ENCODE measurements at places on chromosomes 12 and 14.

DNA sequence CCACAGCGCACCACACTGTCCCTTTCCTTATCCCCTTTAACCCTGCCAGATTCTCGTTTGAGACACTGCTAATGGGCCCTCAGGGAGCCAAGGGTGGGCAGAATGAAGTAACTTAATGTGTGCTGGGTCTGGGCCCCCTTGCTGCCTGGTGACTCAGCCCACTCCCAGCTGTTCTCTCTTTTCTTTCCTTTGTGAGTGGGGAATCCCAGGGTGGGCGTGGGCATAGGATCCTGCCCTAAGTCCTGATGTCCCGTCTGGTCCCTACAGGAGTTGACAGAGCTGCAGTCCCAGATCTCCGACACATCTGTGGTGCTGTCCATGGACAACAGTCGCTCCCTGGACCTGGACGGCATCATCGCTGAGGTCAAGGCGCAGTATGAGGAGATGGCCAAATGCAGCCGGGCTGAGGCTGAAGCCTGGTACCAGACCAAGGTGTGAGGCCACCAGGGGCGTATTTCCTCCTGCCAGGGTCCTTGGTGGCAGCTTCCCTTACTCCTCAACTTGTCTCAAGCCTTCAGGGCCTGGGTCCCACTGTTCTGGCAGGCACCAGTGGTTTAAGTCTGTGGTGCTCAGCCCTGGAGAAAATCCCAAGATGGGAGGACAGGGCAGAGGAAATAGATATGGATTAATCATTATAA lies 8.3 kb downstream of the KRT7 start:
- DNase-seq: no peak

DNA sequence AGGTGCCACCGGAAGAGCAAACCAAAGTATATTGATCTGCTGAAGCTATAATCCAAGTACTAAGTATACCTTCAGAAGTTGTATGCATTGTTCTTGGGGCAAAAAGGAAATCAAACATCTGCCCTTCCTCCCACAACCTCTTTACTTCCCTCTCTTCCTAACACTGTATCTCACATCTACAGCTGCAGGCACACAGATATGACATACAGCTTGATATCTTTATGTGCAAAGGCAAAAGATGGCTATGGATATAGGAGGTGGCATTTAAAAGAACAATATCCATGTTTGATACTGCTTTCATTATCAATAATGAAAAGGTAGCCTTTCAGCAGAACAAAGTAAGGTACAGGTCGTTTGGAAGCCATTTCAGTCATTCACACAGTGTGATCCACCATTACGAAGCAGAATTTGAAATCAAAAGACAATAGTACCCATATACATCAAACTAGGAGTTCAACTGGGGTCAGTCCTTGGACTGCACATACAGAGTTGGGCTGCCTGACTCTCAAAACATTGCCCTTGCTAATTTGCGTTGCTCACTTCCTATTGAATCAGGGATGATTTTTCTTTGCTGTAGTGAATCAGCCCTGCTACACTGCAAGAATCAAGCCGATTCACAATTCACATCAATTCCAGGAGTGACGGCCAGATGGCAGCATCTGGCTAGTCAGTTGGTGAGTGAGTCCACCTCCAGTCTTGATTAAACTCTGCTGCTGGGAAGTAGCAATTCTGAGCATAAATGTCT lies 8.9 kb downstream of the ANG start:
- peak; percentile 65 for DNase-seq

- no peak for DNase-seq
Observed at GRCh38 chr14:20384886-20385285, 28.4 kb downstream of the TEP1 start.

DNA sequence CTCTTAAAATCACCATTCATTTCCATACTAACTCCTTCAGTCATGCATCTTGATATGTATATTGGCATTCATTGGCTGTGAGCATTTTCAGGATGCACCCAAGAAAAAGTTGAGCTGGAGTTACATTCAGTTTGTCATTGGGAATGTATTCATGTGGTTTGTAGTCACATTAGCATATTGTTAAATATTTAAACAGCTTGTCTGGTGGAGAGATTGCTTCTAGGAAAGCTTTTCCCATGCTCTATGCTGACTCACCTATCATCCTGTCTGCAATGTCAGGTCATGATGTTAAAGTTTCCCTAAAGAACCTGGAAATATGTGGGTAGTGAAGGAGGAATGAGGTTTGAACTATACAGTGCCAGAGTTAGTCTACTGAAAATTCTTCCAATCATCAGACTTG lies 583.6 kb downstream of the GALC start:
- DNase-seq: no peak

DNA sequence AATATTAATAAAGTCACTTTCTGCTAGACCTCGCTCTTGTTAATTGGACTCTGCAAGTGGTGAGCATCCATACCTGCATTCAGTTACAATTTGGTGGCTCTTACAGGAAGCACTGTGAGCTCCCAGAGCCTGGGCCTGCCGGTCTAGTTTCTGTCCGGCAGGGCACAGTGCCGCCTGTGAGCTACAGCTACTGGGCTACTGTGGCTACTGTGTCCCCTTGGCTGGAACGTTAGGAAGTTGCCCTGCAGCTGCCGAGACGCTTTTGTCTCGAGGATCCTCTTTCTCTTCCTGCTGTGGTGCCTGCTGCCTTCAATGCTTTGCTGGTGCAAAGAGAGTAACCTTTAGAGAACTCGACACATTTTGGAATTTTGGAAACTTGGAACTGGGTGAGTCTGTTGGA lies 44.6 kb upstream of the PTGDR start:
- DNase-seq: no peak

DNA sequence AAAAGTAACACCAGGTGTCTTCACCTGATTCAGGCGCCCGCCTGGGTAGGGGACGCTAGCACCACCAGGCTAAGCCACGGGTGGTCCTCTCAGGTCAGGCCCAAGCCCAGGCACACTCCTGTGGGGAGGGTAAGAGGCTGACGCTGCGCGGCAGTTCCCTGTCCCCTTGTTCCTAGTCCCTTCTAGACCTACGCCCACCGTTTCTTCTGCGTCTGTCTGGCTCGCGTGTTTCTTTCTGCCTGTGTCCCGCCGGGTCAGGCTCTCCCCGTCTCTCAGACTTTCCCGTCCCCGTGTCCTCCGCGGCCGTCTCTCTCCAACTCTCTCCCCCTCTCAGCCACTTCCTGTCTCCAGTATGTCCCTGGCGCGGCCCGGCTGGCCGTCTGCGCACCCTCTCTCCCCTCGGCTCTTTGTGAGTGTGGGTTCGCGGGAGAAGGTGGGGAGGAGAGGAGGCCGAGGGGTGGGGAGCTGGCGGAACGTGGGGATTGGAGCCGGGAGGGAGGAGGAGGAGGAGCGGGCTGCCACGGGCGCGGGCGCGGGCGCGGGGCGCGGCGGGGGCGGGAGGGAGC lies 3.1 kb upstream of the TNS2 start:
- DNase-seq: no peak

DNA sequence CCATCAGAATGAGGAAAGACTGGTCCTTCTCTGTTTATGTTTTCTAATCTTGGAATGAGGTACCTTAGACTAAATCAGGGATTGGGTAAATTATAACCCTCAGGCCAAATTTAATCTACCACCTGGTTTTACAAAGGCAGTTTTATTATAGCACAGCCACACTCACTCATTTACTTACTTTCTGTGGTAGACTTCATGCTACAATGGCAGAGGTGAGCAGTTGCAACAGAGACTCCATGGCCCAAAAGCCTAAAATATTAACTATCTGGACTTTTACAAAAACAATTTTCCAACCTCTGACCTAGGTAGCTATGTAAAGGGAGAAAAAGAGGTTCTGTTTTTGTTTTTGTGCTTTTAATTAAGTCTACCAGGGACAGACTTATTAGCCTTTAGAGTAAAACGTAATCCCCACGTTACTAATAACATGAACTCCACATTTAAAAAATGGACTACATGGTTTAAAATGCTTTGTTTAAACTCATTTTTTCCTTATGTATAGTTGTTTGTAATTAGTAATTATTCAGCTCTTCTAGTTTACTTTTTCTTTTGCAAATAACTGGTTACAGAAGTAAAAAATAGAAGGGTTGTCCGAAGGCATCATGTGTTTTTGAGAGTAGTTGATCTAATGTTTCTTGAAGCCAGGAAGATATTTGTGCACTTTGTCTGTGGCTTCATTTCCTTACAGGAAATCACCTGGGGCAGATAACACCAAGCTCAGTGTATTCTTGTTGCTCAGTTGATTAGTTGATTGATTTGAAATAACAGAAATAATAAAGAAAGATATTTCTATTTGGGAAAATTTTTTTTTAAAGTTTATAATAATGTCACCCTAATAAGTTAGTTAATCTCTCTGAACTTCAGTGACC lies 57.6 kb upstream of the ATP2B1 start:
- no peak for DNase-seq

GRCh38 chr12:119556854-119557253 lies 36.7 kb upstream of the TMEM233 start:
- no peak for DNase-seq

GRCh38 chr14:62081951-62082350 lies 319.7 kb downstream of the SNAPC1 start:
- DNase-seq: no peak

DNA sequence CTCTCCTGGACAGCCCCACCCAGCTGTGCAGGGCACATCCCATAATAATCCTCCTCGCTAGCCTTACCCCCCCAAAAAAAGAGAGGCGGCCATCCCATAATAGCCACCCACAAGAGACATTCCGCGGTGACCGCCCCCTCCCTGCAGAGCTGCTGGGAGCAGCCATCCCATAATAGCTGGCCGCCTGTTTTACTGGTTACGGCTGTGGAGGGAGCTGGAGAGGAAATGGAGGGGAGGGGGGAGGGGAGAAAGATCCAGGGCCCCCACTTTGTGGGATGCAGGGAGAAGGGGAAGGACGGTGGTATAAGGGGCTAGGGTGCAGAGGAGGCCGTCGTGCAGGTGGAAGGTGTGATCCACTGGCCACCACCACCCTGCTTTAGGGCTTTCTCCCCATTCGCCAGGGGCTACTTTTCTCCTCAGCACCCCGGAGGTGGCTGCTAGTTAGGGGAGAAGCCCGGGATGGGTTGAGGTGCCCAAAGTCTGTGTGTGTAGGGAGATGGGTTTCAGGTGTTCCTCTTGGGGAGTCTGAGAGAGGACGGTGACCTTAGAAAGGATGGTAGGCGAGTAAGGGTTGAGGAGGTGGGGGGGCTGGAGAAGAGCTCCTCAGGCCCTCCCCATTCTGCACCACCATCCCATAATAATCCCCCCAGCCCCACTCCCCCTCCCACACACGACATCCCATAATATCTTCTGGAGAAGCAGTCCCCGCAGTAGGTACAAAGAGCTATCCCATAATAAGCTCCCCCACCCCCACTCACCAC lies 6.0 kb upstream of the CHD4 start:
- DNase-seq: peak; percentile 82

DNA sequence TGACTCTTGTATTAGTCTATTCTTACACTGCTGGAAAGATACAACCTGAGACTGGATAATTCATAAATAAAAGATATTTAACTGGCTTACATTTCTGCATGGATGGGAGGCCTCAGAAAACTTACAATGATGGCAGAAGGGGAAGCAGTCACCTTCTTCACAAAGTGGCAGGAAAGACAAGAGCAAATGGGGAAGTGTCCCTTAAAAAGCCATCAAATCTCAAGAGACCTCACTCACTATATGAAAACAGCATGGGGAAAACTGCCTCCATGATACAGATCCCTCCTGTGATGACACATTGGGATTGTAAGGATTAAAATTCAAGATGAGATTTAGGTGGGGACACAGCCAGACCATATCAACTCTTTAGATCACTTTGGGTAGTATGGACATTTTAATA lies 83.7 kb downstream of the TMTC3 start:
- DNase-seq: no peak

GRCh38 chr14:35416108-35416750 lies 11.7 kb upstream of the NFKBIA start:
- no peak for DNase-seq

DNA sequence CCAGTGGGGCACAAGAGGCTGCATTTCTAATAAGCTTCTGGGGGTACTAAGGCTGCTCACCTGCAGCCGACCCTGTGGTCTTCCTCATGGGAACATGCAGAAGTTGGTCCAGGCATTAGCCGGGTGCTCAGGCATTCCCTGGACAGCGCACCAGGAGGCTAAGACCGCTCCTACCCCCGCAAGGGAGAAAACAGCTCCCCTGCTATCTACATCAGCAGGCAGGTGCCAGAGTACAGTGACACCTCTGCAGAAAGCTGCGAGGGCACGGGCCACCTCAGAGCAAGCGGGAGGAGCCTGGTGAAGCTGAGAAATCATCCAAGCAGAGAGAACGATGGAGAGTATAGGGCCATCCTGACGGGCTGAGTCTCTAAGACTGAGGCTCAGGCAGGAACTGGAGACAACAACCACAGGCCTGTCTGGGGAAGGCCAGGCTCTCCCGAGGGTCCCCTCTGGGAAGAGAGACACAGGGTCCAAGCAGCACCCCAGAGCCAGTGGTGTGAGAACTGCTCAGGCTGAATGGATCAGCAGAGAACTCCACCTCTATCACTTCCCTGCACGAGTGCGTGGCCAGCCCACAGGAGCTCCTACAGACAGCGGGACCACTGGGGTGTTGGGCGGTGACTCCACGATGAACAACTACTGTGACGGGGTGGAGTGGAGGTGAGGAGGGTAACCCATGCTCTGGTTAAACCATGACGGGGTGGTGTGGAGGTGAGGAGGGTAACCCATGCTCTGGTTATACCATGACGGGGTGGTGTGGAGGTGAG lies 62.1 kb downstream of the AMN start:
- DNase-seq: no peak

- no peak for DNase-seq
Observed at GRCh38 chr12:108826807-108827721, 30.3 kb downstream of the SSH1 start.
